ENCODE measurements at places on chromosomes 12 and 14.

- DNase-seq, result no peak
These were observed 1.3 kb downstream of the FBXO33 start for GRCh38 chr14:39430762-39431415.

DNA sequence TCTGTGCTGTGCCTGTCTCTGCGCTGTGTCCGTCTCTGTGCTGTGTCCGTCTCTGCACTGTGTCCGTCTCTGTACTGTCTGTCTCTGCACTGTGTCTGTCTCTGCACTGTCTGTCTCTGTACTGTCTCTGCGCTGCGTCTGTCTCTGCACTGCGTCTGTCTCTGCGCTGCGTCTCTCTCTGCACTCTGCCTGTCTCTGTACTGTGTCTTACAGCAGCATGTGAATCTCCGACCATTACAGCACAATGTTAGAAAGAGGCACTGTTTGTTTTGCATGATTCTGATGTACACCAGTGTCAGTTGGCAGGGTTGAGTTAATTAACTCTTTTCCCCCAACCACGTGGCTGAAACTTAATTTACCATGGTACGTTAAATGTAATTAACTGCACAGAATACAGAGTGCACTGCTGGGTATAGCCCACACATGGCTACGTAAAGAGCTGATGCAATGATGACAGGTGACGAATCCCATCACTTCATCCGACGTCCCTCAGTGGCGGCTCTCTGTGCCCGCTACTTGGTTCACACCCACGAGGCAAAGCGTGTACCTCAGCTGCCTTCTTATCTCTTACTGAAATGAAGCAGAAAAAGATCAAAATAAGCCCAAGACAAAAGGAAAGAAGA lies 127.7 kb upstream of the SFSWAP start:
- DNase-seq, result no peak

DNA sequence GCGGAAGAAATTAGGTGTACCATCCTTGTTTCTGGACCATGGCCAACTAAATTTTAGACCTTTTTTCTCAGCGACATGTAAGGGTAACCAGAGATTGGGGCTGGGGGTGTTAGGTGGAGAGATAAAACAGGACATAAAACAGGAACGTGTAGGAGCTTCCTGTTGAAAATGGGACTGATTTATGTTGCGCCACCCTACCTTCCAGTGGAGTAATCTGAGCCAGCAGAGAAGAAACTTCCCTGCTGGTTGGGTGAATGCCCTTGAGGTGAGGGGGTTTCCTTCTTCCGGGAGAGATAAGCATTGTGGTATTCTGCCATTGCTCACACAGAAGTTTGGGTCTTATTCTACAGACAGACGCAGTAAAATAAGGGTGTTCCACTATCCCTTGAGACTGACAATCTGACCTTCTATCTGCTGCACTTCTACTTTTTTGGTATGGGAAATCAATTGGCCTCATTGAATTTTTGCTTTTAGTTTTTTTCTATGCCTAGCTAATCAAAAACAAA lies 417.6 kb downstream of the PCNX1 start:
- no peak for DNase-seq

- DNase-seq, result peak; percentile 19
These were observed 10.6 kb upstream of the ART4 start for GRCh38 chr12:14853961-14854360.

GRCh38 chr12:82904219-82904790 lies 217.6 kb downstream of the TMTC2 start:
- DNase-seq, result no peak

DNA sequence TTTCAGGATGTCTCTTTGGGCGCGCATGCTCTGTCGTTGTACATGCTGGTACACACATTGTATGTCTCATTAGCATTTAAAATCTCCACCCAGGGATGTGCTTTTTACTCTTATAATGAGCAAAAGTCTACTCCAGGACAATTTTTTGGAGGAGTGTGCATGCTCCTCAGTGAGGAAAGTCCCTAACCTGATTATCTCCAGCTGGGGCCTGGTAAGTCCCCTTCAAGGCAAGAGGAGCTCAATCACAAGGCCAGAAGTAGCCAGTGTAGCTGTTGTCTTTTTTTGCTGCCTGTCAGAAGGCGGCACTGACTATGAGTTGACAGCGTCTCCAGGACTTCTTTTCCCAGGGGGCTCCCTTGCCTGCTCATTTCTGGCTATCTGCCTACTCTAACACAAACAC lies 218.3 kb upstream of the CNTN1 start:
- DNase-seq, result no peak

GRCh38 chr14:101442451-101442850 lies 118.8 kb upstream of the DIO3 start:
- DNase-seq, result no peak

GRCh38 chr12:27324530-27324929 lies 8.1 kb upstream of the BMAL2 start:
- no peak for DNase-seq

DNA sequence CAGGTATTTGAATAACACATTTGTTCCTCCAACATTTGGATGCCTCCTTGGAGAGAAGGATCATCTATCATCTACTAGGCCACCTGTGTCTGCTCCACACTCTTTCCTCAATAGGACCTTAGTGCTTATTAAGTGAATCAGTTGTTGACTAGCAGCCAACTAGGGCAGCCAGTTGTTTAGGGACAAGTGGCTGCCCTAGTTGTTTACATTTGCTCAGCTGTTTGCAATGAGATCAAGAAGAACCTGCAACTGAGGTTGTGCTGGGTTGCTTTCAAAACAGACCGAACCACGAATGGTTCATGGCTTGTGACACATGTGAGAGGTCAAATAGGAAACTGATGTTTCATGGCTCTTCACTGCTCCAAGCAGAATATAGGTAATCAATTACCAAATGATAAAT lies 53.8 kb downstream of the TMCC3 start:
- DNase-seq, result no peak

DNA sequence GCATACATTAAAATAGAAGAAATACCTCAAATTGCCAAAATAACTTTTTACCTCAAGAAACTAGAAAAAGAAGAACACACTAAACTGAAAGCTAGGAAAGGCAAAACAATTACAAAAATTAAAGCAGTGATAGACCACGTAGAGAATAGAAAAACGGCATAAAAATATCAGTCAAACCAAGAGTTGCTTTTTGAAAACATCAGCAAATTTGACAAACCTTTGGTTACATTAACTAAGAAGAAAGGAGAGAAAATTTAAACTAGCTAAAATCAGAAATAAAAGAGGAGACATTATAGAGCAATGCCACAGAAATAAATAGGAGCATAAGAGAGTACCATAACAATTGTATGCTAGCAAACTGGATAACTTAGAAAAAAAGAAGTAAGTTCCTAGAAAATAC lies 553.8 kb downstream of the CCER1 start:
- no peak for DNase-seq

DNA sequence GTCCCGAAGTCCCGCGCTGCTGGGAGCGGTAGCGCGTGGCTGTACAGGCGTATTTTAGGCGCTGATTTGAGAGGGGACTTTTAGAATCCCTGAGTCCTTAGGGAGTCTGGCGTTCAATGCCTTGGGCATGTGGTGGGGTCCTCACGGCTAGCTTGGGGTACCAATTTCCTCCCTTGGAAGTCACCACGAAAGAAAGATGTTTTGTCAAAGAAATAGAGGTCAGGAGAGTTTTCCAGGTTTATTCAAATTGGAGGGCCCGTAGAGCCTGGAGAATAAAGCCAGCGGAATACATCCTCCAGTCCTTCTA lies 63.9 kb downstream of the KLHL28 start:
- no peak for DNase-seq

DNA sequence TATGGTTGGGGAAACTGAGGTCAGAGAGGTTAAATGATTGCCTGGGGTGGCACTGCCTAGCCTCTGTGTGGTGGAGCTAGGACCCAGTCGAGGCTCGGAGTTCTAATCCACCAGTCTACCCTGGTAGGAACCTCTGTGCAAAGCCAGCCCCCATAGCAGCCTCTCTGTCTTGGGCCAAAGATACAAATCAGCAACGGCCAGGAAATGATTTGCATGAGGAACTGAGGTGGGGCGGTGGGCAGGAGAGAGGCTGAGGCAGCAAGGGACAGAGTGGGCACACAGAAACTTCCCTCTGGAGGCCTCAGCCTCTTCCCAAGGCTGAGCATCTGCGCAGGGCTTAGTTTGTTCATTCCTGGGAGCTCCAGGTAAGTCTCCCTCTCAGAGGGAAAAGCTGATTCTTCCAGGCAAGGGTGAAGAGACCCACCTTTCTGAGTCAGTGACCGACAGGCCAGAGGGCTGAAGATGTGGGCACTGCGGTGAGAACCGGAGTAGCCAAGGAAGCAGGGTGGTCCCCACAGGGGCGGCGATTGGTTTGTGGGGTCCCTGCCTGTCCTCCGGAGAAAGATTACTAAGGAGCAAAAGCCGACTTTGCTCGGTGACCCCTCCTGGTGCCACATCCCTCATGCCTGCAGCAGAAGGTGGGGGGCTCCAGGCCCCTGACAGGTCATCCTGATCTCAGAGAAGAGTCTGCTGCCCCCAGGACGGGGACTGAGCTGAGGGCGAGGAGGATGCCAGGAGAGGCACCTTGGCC lies 134.6 kb downstream of the CACNA1C start:
- no peak for DNase-seq

- DNase-seq, result no peak
These were observed 65.4 kb downstream of the LLPH start for GRCh38 chr12:66065150-66065549.

DNA sequence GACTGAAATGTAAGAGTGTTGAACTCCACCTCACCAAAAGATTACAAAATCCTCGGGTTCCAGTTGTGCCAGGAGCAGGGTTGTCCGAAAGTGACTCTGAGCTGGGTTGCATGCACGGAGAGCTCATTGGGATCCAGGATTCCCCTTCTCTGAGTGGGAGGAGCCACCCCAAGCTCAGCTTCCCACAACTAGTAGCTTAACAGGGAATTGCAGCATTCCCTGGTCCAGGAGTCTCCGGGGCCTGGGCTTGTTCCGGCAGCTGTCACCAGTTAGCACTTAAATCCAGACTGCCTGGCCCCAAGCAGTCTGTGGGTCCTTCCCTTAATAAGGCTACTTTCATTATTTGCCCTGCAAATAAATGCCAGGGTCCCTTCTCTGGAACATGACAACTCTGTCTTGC lies 50.1 kb downstream of the CD9 start:
- DNase-seq, result no peak

- DNase-seq, result no peak
These were observed 6.3 kb downstream of the ITGA5 start for GRCh38 chr12:54412786-54413185.

- no peak for DNase-seq
These were observed 21.8 kb downstream of the ADCY6 start for GRCh38 chr12:48767047-48767446.

GRCh38 chr12:105843561-105843960 lies 295.2 kb downstream of the NUAK1 start:
- no peak for DNase-seq

DNA sequence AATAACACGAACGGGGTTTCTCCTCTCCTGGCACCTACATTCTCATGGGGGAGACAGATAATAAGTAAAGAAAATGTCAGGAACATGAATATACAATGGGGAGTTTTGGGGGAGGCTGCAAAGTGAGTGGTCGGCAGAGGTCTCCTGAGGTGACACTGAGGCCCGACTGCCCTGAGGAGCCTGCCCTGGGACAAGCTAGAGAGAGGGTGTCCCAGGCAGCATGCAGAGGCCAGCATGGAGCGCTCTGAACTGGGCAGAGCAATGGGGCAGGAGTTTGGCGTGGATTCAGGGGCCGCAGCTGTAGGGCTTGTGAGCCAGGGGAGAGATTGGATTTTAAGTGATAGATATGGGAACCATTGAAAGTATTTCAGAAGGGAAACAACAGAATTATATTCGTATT lies 320.5 kb downstream of the CACNA1C start:
- DNase-seq, result no peak

GRCh38 chr12:124759841-124760503 lies 103.7 kb downstream of the SCARB1 start:
- DNase-seq, result no peak

GRCh38 chr14:101823066-101823465 lies 61.6 kb downstream of the PPP2R5C start:
- no peak for DNase-seq

GRCh38 chr12:19652386-19652785 lies 213.1 kb downstream of the AEBP2 start:
- no peak for DNase-seq

DNA sequence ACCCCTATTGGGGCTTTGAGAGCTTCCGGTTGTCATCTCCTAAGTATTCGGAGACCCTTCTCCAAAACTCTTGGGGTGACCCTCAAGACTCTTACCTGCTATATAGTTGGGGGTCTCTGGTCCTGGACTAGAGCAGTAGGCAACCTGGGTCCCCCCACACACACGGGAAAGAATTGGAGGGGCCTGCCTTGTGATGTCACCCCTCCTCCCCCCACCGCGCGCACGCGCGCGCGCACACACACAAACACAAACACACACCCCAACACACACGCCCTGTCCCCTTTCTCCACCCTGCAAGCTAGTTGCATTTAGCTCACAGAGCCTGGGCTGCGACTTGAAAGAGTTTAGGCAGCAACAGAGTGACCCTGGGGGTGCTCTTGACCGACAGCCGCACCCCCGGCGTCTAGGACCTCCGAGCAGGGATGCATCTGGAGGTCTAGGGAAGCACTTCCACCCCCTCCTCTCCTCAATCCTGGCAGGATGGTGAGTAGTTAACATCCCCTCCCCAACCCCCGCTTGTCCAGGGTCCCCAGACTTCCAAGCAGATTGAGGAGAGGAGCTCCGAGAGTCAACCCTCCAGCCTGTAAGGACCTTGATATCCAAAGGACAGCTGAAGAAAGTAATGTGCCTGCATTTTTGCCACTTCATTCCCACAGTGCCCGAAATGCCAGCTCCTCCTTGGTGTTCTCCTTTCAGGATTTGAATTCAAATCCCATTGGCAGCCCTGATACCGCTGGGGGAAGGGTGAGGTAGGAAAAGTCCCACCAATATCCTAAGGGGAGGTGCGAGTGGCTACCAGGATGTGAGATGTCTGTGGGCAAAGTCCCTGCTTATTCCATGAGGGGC lies 1.4 kb upstream of the DNAJC14 start:
- DNase-seq, result peak; percentile 52

DNA sequence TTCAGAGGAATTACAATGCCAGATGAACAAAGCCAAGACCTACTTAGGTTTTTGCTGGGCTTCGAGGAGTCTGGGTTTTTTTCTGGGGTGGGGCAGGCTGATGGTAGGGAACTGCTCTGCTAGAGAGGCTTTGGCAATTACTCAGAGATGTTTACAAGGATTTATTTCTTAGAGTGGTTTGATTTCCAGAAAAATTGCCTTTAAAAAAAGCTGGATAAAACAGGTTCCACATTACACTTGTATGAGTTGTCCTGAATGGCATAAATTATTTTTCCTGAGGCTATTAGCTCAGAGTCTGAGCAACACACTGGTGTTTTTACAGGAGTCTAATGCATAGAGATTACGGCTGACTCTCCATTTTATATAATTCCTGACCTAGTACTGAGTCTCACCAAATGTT lies 118.5 kb upstream of the FRMD6 start:
- no peak for DNase-seq
